ENCODE measurements at places on chromosomes 3 and 15. TPM values are rescaled to one million over a fixed set of nuclear protein-coding genes. Genes with fewer than 3 reads are reported as not detected.
A peak's percentile ranks its signal among the peaks of the same experiment; 100 is the strongest.

- peak; percentile 85 for DNase-seq
These were observed 16.1 kb downstream of the CD276 start for GRCh38 chr15:73700041-73700842.

DNA sequence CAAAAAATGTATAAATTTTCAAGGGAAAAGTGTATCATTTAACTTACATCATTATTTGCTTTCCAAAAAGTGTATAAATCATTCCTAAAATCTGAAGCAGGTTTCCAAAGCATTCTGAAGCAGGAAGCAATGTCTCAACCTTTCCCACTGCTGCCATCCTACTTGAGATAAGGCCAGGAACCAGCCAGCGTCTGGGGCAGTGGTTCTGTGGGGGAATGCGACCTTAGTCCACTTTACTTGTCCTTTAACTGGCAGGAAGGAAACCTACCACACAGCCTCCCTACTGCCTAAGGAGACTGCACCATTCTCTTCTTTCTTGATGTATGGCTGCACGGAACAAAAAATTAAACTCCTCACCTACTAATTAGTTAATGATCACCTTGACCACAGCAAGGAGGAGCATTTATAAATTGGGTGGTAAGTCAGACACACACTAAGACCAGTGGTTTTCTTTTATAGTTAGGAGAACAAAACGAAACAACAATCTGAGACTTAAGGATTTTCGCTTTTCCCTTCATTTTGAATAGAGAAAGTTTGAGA, 3.7 kb downstream of the SORD start:
- DNase-seq, result no peak

DNA sequence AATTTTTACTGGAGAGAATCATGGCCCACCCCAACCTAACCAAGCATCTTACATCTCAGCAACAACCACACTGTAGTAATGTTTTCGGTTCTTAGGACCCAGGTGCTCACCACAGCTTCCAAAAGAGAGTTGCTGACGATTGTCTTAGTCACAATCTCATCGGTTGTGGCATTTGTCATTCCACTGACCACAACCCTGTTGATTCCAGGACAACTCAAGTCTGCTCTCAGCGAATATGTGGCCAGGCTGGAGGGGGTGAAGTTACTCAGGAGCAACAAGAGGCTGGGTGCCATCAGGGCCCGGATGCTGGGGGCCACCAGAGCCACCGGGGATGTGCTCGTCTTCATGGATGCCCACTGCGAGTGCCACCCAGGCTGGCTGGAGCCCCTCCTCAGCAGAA, 25.9 kb downstream of the GALNT15 start:
- peak; percentile 52 for DNase-seq

GRCh38 chr3:53709860-53710674, 136.2 kb downstream of the CHDH start:
- peak; percentile 74 for DNase-seq

DNA sequence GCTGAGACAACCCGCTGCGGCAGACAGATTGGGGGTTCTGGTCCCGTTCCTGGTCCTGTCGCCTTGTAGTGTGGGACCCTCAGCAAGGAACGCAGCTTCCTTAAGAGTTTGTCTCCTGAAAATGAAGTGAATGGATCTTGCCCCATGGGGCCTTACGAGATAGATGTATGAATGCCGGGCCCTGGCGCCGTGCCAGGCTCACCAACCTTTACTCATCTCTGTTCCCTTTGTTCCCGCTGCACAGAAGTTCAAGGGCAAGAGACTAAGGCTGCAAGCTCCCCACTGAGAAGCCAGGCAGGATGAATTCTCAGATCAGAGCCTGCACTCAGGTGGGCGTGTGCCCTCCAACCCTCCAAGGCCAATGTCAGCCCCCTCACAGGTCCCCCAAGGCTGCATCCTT, 162.7 kb upstream of the IQSEC1 start:
- DNase-seq, result no peak

DNA sequence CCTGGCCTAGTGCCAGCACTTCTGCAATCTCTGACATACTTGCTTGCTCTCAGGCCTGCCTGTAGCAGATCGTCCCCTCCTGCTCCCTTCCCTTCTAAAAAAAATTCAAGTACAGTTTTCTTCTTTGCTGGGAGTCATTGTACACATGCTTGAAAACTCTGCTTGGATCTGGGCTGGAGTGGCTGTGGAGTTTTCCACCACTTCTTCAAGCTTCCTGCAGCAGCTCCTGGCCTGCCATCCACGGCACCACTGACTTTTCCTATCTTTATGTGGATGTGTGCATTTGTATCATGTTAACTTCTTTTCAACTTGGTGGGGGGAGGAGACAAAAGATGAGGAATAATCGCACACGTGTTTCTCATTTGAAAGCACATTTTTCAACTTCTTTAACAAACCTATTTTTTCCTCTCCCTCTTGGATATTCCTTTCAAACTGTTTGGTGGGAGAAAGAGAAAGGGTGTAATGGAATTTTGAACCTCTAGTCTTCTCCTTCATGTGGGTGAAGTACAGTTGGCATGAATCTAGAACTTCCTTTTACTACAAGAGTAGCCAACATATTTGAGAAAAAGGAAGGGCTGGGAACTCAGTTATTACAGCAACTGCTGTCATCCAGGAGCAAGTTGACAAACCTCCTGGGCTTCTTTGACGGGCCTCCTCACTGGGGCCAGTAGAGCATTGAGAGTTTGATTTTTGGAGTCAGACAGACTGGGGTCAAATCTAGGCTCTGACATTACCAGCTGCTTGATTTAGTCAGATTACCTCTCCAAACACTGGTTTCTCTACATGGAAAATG, 61.2 kb upstream of the LRTM1 start:
- DNase-seq, result no peak

GRCh38 chr15:41810651-41811431, 17.1 kb upstream of the JMJD7 start:
- no peak for DNase-seq

The LDHAL6B gene
- total RNA-seq, result not detected

The ALPK3 gene
- 0.10 TPM for total RNA-seq

The CPOX gene
- 39.2 TPM for total RNA-seq
